ENCODE measurements at places on chromosomes 7 and 10. TPM values are rescaled to one million over a fixed set of nuclear protein-coding genes. Genes with fewer than 3 reads are reported as not detected.
A peak's percentile ranks its signal among the peaks of the same experiment; 100 is the strongest.

- H3K4me3 ChIP-seq, result no peak overlapping the region
- no peak overlapping the region for H3K27ac ChIP-seq
- H3K27me3 ChIP-seq, result no peaks in the 10 kb centered on the region
- DNase-seq, result no peak
- H3K36me3 ChIP-seq, result no peaks in the 10 kb centered on the region
These were observed 28.7 kb upstream of the JAKMIP3 start for GRCh38 chr10:132036887-132037675.

DNA sequence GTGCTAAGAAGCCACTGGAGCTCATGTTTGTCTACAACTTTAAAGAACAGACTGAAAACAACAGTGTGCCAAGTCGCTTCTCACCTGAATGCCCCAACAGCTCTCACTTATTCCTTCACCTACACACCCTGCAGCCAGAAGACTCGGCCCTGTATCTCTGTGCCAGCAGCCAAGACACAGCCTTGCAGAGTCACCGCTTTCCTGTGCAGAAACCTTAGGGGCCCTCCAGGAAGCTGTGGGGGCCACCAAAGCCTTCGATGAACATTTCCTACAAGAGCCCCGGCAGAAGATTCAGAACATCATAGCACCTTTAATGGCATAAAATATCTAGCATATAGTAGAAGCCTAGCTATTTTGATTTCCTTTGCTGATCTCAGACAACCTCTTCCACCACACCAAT is 88.0 kb upstream of the PRSS58 start:
- no peak overlapping the region for H3K27ac ChIP-seq
- H3K36me3 ChIP-seq, result no peaks in the 10 kb centered on the region
- no peaks in the 10 kb centered on the region for H3K4me1 ChIP-seq
- DNase-seq, result no peak
- no peak overlapping the region for H3K4me3 ChIP-seq

DNA sequence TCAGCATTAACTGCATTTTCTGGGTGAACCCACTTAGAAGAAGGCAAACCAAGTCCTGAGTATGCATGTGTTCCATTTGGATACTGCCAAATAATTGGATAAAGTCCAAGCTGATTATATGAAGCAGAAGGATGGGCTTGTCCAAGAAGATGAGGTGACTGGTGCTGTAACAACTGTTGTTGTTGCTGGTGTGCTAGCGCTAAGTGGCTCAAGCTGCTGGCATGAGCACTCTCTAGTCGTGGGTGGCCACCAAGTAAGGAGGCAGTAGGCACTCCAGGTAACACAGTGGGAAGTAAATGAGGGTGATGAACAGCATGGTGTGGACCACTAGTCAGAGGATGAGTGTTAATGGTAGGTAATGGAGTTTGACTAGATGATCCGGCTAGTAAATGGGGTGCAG is 80.4 kb downstream of the NRBF2 start:
- H3K27ac ChIP-seq, result no peak overlapping the region
- DNase-seq, result no peak
- H3K4me1 ChIP-seq, result 0 out of 2 replicates have a peak, but pooled peaks cover 4% of the 10 kb centered on the region
- H3K27me3 ChIP-seq, result no peaks in the 10 kb centered on the region
- H3K4me3 ChIP-seq, result no peak overlapping the region

- H3K27ac ChIP-seq, result no peak overlapping the region
- DNase-seq, result no peak
- H3K27me3 ChIP-seq, result no peaks in the 10 kb centered on the region
- no peaks in the 10 kb centered on the region for H3K4me1 ChIP-seq
- no peaks in the 10 kb centered on the region for H3K36me3 ChIP-seq
These were observed 201.4 kb downstream of the PCLO start for GRCh38 chr7:82961240-82961639.

GRCh38 chr10:45441239-45442190 is 67.5 kb downstream of the ALOX5 start:
- no peak overlapping the region for H3K27ac ChIP-seq
- H3K36me3 ChIP-seq, result no peaks in the 10 kb centered on the region
- H3K27me3 ChIP-seq, result no peaks in the 10 kb centered on the region
- H3K4me1 ChIP-seq, result no peaks in the 10 kb centered on the region
- no peak overlapping the region for H3K4me3 ChIP-seq

GRCh38 chr7:115976651-115977050 is 53.9 kb downstream of the TFEC start:
- H3K4me1 ChIP-seq, result no peaks in the 10 kb centered on the region
- H3K27ac ChIP-seq, result no peak overlapping the region
- no peak overlapping the region for H3K4me3 ChIP-seq
- H3K27me3 ChIP-seq, result no peaks in the 10 kb centered on the region

GRCh38 chr7:27346531-27347275 is 104.1 kb downstream of the EVX1 start:
- H3K27me3 ChIP-seq, result no peaks in the 10 kb centered on the region
- H3K27ac ChIP-seq, result no peak overlapping the region
- peak; percentile 12 for DNase-seq
- H3K36me3 ChIP-seq, result no peaks in the 10 kb centered on the region
- H3K4me3 ChIP-seq, result no peak overlapping the region
- no peaks in the 10 kb centered on the region for H3K4me1 ChIP-seq

DNA sequence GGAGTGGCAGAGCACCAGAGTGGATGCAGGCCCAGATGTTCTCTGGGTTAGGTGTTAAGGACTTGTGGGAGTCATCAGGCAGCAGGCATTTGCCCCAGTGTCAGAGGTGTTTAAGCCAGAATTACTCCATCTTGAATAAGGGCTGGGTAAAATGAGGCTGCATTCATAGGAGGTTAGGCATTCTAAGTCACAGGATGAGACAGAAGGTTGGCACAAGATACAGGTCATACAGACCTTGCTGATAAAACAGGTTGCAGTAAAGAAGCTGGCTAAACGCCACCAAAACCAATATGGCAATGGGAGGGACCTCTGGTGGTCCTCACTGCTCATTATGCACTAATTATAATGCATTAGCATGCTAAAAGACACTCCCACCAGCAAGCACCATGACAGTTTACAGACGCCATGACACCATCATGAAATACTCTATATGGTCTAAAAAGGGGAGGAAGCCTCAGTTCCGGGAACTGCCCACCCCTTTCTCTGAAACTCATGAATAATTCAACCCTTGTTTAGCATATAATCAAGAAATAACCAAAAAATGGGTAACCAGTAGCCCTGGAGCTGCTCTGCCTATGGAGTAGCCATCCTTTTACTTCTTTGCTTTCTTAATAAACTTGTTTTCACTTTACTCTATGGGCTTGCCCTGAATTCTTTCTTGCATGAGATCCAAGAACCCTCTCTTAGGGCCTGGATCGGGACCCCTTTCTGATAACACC is 882 bp upstream of the LRRC61 start:
- peak overlapping the region; percentile 90 for H3K27ac ChIP-seq
- H3K27me3 ChIP-seq, result no peaks in the 10 kb centered on the region
- peak overlapping the region; percentile 59 for H3K4me3 ChIP-seq
- H3K4me1 ChIP-seq, result peaks cover 8% of the 10 kb centered on the region
- no peak for DNase-seq

GRCh38 chr7:151038951-151039849 is 9.1 kb upstream of the ASIC3 start:
- H3K27me3 ChIP-seq, result no peaks in the 10 kb centered on the region
- no peak for DNase-seq
- peaks cover 19% of the 10 kb centered on the region for H3K4me1 ChIP-seq
- peak overlapping the region; percentile 28 for H3K27ac ChIP-seq
- H3K4me3 ChIP-seq, result peak overlapping the region; percentile 7

- no peak for DNase-seq
- H3K4me3 ChIP-seq, result no peak overlapping the region
- H3K27me3 ChIP-seq, result no peaks in the 10 kb centered on the region
- H3K36me3 ChIP-seq, result no peaks in the 10 kb centered on the region
- peaks cover 11% of the 10 kb centered on the region for H3K4me1 ChIP-seq
These were observed 2.7 kb upstream of the IQUB start for GRCh38 chr7:123537026-123537642.

DNA sequence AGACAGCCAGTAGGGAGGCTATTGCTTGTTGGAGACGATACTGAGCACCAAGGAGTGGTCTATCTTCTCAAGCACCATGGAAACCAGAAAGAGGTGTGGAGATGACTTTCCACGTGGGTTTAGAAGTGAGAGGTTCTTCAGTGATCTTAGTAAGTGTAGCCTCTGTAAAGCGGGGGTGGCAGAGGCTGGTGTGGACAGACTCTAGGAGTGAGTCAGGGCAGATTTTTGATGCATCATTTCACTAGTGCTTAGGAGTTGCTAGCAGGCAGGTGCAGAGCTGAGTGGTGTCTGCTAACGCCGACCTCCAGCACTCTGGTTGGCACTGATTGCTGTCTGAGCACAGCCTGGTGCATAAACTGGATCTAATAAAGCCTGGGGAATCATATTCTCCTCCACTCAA is 78.4 kb upstream of the ADO start:
- no peaks in the 10 kb centered on the region for H3K4me1 ChIP-seq
- H3K4me3 ChIP-seq, result no peak overlapping the region
- H3K27ac ChIP-seq, result no peak overlapping the region
- peaks cover 38% of the 10 kb centered on the region for H3K27me3 ChIP-seq
- H3K36me3 ChIP-seq, result no peaks in the 10 kb centered on the region

DNA sequence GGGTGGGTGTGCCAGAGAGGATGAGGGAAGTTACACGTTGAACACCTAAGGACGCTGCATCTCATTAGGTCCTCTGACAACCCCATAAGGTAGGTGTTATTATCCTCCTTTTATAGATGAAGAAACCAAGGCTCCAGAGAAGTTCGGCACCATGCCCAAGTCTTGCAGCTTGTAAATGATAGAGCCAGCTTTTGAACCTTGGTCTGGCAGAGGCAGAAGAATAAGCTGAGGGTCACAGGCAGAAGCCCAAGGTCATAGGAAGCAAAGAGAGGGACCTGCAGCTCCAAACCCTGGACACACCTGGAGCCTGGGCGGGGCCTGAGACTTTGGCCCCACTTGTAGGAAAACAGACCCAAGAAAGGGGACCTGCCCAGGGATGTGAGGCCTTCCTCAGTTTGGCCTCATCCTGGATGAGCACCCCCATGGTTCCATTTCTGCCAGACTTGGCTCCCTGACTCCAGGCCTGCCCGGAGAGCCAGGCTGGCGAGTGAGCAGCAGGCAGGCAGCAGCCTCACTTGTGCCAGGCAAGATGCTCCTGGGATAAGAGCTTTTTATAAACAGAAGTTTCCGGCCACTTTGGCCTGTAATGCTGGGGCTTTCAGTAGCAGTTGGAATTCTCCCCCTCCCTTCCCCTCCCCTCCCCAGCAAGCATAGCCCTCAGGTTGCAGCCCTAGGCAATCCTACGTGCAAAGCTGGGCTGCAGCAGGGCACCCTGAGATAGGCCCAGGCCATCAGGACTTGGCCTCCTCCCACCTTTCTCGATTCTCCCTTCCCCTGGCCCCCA is 2.4 kb downstream of the KCNH2 start:
- no peak for DNase-seq
- peaks cover 12% of the 10 kb centered on the region for H3K27me3 ChIP-seq
- H3K36me3 ChIP-seq, result no peaks in the 10 kb centered on the region
- H3K27ac ChIP-seq, result peak overlapping the region; percentile 81
- peaks cover 51% of the 10 kb centered on the region for H3K4me1 ChIP-seq

GRCh38 chr7:151954866-151955820 is 1.1 kb upstream of the GALNTL5 start:
- H3K4me1 ChIP-seq, result no peaks in the 10 kb centered on the region
- H3K36me3 ChIP-seq, result no peaks in the 10 kb centered on the region
- H3K27ac ChIP-seq, result no peak overlapping the region
- DNase-seq, result no peak
- H3K27me3 ChIP-seq, result no peaks in the 10 kb centered on the region

- H3K4me1 ChIP-seq, result peaks cover 4% of the 10 kb centered on the region
- no peak for DNase-seq
- no peak overlapping the region for H3K4me3 ChIP-seq
- no peaks in the 10 kb centered on the region for H3K27me3 ChIP-seq
- no peaks in the 10 kb centered on the region for H3K36me3 ChIP-seq
These were observed 160.8 kb downstream of the SPAG6 start for GRCh38 chr10:22505911-22506685.

DNA sequence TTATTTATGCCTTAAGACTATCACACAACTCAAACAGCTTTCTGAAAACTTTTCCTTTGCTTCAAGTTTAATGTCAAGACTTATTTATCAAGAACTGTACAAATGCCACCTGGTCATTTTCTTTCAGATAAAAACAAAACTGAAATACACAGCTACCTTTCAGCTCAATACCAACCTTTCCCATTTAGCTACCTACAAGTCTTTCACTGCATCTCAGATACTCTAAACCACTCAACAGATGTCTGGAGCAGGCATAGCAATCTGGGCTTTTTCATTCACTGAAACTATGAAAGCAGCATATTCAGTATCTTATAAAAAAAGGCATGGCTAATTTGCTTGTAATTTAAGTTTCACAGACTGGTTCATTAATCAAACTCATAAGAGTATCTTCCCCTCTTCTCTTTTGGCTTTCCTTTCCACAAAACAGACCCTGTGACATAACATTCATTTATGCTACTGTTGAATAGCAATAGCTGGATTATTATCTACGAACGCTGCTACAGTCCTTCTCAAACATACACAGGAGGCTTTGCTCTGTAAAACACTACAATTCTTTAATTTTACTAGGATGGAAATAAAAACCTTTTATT is 8.2 kb downstream of the TRA2A start:
- H3K4me3 ChIP-seq, result no peak overlapping the region
- H3K4me1 ChIP-seq, result no peaks in the 10 kb centered on the region

TMEM178B gene
- total RNA-seq, result 0.02 TPM

SBDS gene
- total RNA-seq, result 50.1 TPM

MYPN gene
- 0.34 TPM for total RNA-seq

SFRP4 gene
- total RNA-seq, result 0.25 TPM

FXYD4 gene
- total RNA-seq, result 0.71 TPM

LEP gene
- not detected for total RNA-seq

VDAC2 gene
- total RNA-seq, result 289 TPM

EVX1 gene
- 0.25 TPM for total RNA-seq
